ENCODE measurements at places on chromosomes 5 and 9.

- no peak for DNase-seq
Observed at GRCh38 chr5:15020736-15021135, 149.2 kb upstream of the ANKH start.

DNA sequence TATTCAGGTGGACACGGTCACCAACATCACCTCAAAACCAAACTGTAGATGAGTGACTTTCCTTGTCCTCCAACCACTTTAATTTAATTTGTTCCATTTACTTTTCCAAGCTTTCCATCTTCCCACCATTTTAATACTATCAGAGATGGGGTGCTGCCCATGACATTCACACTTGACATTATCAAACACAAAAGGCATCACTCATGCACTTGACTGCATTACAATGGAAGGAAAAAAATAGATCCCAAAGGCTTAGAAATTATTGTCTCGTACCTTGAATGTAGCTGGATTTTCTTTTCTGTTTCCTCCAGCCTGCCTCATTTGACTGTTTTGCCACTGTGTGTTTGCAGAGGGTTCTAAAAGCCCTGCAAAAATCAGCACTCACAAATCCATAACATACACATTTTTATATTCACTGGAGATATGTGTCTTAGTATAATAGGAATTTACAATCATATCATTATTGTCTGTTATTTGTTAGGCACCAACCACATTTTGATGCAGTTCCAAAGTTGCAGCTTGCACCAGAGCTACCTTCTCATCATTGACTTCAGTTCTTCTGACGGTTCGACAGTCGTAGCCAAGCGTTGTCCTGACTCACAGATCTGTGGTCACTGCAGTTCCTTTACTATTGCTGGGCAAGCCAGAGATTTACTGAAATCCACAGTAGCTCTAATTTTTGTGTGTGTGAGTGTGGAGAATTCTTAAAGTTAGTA lies 712.3 kb upstream of the WWC1 start:
- no peak for DNase-seq

DNA sequence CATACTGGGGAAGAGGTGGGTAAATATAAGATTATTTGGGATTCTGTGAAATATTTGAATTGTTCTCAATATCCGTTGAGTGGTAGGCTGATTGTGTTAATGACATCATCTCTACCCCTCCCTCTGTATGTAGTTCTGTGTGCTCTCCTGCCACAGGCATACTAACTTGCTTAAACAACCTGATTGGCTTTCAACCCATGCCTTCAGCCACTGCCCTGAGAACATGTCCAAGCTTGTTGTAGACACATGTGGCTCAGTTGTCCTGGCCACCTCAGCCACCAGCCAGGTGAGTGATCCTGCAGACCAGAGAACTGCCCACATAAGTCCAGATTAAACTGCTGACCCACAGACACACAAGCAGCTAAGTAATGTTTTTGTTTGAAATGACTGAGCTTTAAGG lies 31.1 kb downstream of the ANKS6 start:
- no peak for DNase-seq

GRCh38 chr9:113176803-113177202 lies 26.0 kb downstream of the SLC31A2 start:
- DNase-seq, result no peak

GRCh38 chr5:113846941-113847340 lies 333.4 kb downstream of the YTHDC2 start:
- DNase-seq, result no peak

GRCh38 chr5:41482715-41483114 lies 27.7 kb downstream of the PLCXD3 start:
- DNase-seq, result no peak

- no peak for DNase-seq
Observed at GRCh38 chr5:113213551-113214425, 221.0 kb downstream of the TSSK1B start.

- no peak for DNase-seq
Observed at GRCh38 chr5:122283592-122283991, 28.4 kb upstream of the SNCAIP start.

DNA sequence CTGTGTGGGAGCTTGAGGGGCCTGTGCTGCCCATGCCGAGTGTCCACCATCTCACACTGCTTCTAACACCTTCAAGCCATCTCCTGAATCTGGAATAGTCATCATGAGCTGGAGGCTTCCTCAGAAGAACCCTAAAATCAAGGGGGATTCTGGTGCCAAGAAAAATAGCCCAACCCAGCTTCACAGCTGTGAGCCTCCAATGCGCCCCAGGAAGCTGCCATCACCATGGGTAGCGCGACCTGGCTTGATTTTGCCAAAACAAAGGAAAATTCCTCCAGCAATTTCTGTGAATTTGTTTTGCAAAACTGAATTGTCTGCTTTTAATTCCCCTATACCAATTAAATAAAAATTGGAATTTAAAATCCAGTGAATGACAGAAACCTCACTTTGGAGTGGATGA lies 6.2 kb upstream of the TIFAB start:
- DNase-seq, result no peak

- no peak for DNase-seq
Observed at GRCh38 chr5:99765011-99765410, 770.2 kb upstream of the FAM174A start.

DNA sequence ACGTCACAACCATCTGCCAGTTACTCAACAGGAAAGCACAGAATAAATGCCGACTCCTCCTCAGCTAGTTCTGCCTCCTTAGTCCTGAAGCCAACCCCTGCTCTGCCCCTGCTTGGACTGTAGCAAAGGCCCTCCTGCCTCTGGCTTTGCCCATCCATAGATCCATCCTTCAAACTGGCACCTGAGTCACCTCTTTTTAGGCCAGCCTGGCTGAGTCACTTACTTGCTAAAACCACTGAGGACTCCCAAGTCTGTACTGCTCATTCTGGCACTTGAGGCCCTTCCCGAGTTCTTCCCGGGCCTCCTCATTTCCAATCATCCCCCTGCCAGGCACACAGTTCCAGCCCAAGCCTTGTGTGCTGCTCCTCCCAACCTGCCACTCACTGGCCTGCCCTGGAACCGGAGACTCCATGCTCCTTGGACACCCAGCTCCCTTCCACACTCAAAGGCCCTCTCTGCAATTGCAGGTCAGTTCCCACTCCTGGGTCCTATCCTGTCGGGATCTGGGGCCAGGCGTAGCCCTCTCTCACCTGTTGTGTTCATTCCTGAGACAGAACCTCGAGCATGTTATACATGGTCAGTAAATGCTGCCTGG lies 220.1 kb downstream of the DAB2IP start:
- DNase-seq, result no peak

DNA sequence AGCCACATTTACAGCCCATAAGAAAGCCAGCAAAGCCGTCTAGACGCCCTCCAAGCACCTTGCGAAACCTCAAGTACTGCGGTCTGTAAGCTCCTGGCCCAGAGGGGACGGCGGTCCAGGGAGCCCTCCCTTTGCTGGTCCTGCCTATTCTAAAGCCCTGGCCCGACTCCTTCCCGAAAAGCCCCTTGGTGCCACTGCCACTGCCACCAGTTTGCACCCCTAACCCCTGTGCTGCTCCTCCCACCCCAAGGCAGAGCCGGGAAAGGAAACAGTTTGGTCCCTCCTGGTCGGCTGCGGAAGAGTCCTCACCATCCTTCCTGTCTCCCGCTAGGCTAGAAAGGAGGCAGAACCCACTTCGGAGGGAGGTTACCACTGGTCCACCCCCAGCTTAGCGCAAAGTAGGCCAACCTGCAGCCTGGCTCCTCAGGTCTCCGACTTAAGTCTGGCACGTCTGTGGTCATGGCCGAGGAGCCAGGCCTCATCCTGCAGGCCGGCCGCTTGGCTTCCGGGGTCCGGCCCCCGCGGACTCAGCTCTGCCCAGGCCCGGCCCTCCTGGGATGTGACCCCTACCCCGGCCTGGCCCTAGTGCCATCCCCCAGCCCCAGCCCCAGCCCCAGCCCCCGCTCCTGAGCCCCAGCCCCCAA lies 916 bp downstream of the TOR1A start:
- DNase-seq, result no peak

- no peak for DNase-seq
Observed at GRCh38 chr9:106620866-106621265, 242.1 kb upstream of the ZNF462 start.

DNA sequence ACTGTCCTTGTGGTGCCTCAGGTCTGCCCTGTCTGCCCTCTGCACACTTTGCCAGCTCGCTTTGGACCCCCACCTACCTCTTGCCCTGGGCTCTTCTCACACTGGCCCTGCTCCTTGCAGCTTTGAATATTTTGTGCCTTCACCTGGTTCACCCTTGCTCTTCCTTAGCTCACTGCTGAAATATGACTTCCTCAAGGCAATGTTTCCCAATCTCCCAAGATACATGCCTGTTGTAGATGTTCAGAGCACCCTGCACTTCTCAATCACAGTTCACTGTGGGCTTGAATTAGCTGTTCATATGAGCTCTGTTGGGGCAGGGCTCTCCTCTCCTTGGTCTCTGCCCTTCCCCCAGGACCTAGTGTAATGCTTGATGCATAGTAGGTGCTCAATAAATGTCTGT lies 8.0 kb downstream of the AFAP1L1 start:
- no peak for DNase-seq

- DNase-seq, result no peak
Observed at GRCh38 chr5:151267491-151268260, 14.7 kb downstream of the GM2A start.

- DNase-seq, result no peak
Observed at GRCh38 chr9:73079326-73079725, 72.3 kb upstream of the ANXA1 start.

GRCh38 chr9:134892221-134892620 lies 11.6 kb downstream of the FCN2 start:
- no peak for DNase-seq

- no peak for DNase-seq
Observed at GRCh38 chr5:112532654-112533360, 113.7 kb upstream of the EPB41L4A start.

DNA sequence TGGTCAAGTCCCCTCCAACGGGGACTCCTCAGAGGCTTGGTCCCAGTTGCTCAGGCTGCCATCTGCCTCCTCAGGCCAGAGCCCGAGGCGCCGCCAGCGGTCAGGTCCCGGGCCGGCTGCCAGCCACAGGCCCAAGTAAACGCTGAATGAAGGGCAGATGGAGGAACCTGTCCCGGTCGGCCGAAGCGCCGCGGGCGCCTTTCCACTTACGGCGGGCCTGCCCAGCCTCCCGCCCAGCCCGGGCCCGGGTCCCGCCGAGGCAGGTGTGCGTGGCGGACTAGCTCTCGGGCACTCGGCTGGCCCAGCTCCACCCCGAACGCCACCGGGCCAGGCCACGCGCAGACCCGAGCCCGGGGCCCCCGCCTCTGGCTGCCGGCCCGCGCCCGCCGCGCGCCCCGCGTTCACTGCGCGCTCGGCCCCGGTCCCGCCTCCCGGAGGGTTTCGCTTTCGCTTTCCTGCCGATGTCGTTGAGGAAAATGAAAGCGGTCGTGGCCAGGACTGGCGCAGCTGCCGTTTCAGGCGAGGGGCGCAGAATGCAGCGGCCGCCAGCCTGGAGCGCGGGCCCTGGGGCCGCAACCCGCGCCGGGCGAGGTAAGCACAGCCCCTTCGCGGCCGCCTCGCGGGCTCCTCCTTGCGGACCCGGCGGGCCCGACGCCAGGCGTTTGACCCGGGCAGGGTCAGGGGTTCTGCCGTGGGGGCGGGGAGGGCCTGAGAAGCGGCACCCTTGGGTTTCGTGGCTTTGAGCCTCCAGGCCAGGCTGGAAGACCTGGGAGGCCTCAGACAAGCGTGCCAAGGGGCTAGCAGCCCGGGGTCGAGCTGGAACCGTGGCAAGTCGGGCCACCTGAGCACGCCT lies 41.2 kb downstream of the SLC22A5 start:
- peak; percentile 69 for DNase-seq

- no peak for DNase-seq
Observed at GRCh38 chr5:13735691-13736090, 208.8 kb downstream of the DNAH5 start.

- DNase-seq, result no peak
Observed at GRCh38 chr9:73742412-73742811, 590.7 kb downstream of the ANXA1 start.

GRCh38 chr9:26324786-26325443 lies 567.7 kb downstream of the CAAP1 start:
- DNase-seq, result no peak

GRCh38 chr5:173778784-173779304 lies 109.3 kb upstream of the CPEB4 start:
- no peak for DNase-seq

- no peak for DNase-seq
Observed at GRCh38 chr9:82331079-82331478, 342.5 kb downstream of the SPATA31D1 start.

DNA sequence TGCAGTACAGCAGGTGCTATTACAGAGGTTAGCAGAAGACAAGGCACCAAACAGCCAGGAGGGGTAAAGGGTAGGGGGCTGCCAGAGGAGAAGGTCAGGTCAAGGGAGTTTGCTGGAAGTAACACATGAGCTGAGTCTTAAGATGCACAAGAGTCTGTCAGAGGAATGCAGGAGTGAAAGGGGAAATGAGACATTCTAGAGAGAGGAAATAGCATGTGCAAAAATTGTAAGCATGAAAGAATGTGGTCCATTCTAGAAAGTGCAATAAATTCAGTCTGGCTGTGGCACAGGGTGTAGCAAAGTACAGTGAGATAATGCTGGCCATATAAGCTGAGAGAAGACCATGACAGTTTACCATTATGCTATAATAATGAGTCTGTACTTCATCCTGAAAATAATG lies 6.6 kb downstream of the GOLGA1 start:
- no peak for DNase-seq

- no peak for DNase-seq
Observed at GRCh38 chr9:106334081-106334480, 528.9 kb upstream of the ZNF462 start.

DNA sequence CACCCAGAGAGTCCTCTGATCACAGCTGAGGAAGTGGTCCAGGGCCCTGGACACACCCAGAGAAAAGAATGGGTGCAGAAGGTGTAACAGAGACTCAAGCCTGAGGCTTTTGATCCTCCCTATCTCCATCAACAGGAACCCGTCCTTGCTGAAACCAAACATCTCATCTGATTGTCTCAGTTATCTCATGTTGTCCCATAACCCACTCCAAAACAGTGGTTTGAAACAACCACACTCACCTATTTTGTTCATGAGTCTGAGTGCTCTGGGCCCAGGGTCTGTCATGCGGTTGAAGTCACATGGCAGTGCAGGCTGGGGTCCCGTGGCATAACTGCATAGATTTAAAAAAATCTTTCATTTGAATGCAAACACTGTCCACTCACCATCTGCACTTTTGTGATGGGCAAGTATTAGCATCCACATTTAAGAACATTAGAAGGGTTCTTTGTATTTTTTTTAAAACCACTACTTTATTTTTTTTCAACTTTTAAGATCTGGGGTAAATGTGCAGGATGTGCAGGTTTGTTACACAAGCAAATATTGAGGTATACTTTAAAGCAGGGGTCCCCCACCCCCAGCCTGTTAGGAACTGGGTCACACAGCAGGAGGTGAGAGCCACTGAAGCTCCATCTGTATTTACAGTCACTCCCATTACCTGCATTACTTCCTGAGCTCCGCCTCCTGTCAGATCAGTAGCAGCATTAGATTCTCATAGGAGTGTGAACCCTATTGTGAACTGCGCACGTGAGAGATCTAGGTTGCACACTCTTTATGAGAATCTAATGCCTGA lies 255.8 kb downstream of the ROR2 start:
- no peak for DNase-seq
